GM12878 (cell line): ENCODE measurements at places on chromosomes 2 and 18. TPM values are rescaled to one million over a fixed set of nuclear protein-coding genes. Genes with fewer than 3 reads are reported as not detected.

GGCX gene
- 22.9 and 24.6 TPM in 2 replicates for total RNA-seq

STON1 gene
- total RNA-seq = 0.82 and 0.90 TPM in 2 replicates

FTCDNL1 gene
- total RNA-seq = 2.1 and 2.8 TPM in 2 replicates

M1AP gene
- total RNA-seq = not detected in 2 replicates

KCNG3 gene
- not detected in 2 replicates for total RNA-seq

CNNM3 gene
- total RNA-seq = 14.3 and 14.9 TPM in 2 replicates

DTNA gene
- total RNA-seq = 0.27 and 0.36 TPM in 2 replicates

PFN4 gene
- total RNA-seq = 0.98 and 1.4 TPM in 2 replicates

VIT gene
- not detected in 2 replicates for total RNA-seq

ZNF804A gene
- 1.6 and 1.7 TPM in 2 replicates for total RNA-seq

SH3BP4 gene
- 0.19 and 0.36 TPM in 2 replicates for total RNA-seq

WDR12 gene
- total RNA-seq = 95.7 and 98.3 TPM in 2 replicates

TMEM247 gene
- total RNA-seq = not detected in 2 replicates

CLEC4F gene
- total RNA-seq = not detected in 2 replicates

ARHGAP28 gene
- not detected in 2 replicates for total RNA-seq

MTIF2 gene
- 33.4 and 34.1 TPM in 2 replicates for total RNA-seq

GPR148 gene
- total RNA-seq = not detected in 2 replicates

ALPP gene
- not detected in 2 replicates for total RNA-seq

FOXD4L1 gene
- total RNA-seq = 0.16 TPM in 1 of 2 replicates, not detected in the other

MYCN gene
- not detected in 2 replicates for total RNA-seq

SLC35F6 gene
- 9.8 and 10.1 TPM in 2 replicates for total RNA-seq

SCN7A gene
- 0.05 TPM in 1 of 2 replicates, not detected in the other for total RNA-seq

NDC80 gene
- 36.1 and 38.8 TPM in 2 replicates for total RNA-seq

RFTN2 gene
- not detected in 2 replicates for total RNA-seq

PPP1R1C gene
- total RNA-seq = not detected in 2 replicates

DAPL1 gene
- not detected in 2 replicates for total RNA-seq

CXCR4 gene
- 45.9 and 49.6 TPM in 2 replicates for total RNA-seq

IL36A gene
- not detected in 2 replicates for total RNA-seq

HAAO gene
- total RNA-seq = 41.6 and 49.5 TPM in 2 replicates

DSG1 gene
- total RNA-seq = 2.8 and 3.9 TPM in 2 replicates

SCTR gene
- total RNA-seq = not detected in 2 replicates

FHL2 gene
- 2.2 and 3.0 TPM in 2 replicates for total RNA-seq

SERPINB5 gene
- total RNA-seq = not detected in 2 replicates

SCN9A gene
- 0.08 TPM in 2 replicates for total RNA-seq

ADGRF3 gene
- 2.8 and 3.1 TPM in 2 replicates for total RNA-seq

RPRM gene
- not detected in 2 replicates for total RNA-seq

CCDC148 gene
- total RNA-seq = not detected in 2 replicates

SULT1C3 gene
- not detected in 2 replicates for total RNA-seq

CERKL gene
- not detected in 2 replicates for total RNA-seq

LONRF2 gene
- total RNA-seq = 0.03 and 0.08 TPM in 2 replicates

RELCH gene
- total RNA-seq = 20.3 and 21.3 TPM in 2 replicates

POTEJ gene
- not detected in 2 replicates for total RNA-seq

THAP4 gene
- 54.5 and 55.0 TPM in 2 replicates for total RNA-seq

DSG4 gene
- total RNA-seq = 0.13 and 0.16 TPM in 2 replicates

ASB18 gene
- total RNA-seq = not detected in 2 replicates

TMEM37 gene
- total RNA-seq = 0.16 and 0.44 TPM in 2 replicates

AQP12B gene
- not detected in 2 replicates for total RNA-seq

LYPD6 gene
- not detected in 2 replicates for total RNA-seq

FSIP2 gene
- total RNA-seq = 0.36 and 0.48 TPM in 2 replicates

ANKRD30BL gene
- total RNA-seq = 0.05 TPM in 1 of 2 replicates, not detected in the other

PLEKHH2 gene
- not detected in 2 replicates for total RNA-seq

FOXI3 gene
- total RNA-seq = not detected in 2 replicates

ACADL gene
- not detected in 2 replicates for total RNA-seq

PJVK gene
- total RNA-seq = 2.9 and 3.1 TPM in 2 replicates

GCFC2 gene
- total RNA-seq = 23.3 and 26.3 TPM in 2 replicates

ALPI gene
- not detected in 2 replicates for total RNA-seq

FARSB gene
- total RNA-seq = 47.8 and 48.0 TPM in 2 replicates
